Stimulated activated CD4-positive, alpha-beta T cell treated with anti-CD3 and anti-CD28 coated beads, Interleukin-4, amount 100 ng/mL, for 24 hours (primary cell): ENCODE measurements at places on chromosomes 3 and 15.

GRCh38 chr3:172640751-172641150, 70.1 kb downstream of the NCEH1 start:
- DNase-seq: no peak

GRCh38 chr3:119356646-119357045, 62.5 kb downstream of the ARHGAP31 start:
- no peak for DNase-seq

- no peak for DNase-seq
Observed at GRCh38 chr3:184842433-184842832, 30.5 kb downstream of the VPS8 start.

DNA sequence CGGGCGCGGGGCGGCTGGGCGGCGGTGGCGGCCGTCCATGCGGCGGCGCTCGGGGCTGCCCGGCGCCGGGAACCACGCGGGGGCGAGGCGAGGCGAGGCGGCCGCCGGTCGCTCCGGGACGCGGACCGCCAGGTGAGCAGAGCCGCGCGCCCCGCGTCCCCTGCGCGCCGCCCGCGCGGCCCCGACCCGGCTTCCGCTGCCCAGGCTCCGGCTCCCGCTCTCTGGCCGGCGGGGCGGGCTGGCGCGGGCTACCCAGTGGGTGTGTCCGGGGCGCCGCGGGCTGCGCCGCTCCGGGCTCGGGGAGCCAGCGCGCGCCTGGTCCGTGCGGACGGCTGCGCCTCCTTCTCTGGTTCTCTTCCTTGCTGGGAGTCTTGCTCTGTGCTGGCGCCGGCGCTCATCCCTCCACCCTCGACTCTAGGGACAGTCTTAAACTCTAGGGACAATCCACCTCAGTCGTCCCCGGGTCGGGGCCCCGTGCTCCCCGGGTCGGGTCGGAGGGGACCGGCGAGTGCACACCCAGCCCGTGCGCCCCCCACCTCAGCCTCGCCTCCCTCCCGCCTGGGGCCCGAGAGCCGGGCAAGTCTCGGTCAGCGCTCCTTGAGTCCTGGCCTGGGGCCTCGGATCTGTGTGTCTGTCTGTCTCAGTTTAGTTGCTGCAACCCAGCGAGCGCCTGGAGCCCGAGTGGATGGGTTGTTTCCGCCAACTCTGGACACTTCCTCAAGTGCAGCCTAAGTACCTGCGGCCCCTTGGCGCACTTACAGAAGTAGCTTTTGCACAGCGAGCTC, 488 bp downstream of the THSD4 start:
- no peak for DNase-seq

GRCh38 chr3:112333381-112334317, 693 bp downstream of the CD200 start:
- peak; percentile 14 for DNase-seq

GRCh38 chr3:118533676-118534075, 501.0 kb downstream of the IGSF11 start:
- no peak for DNase-seq

DNA sequence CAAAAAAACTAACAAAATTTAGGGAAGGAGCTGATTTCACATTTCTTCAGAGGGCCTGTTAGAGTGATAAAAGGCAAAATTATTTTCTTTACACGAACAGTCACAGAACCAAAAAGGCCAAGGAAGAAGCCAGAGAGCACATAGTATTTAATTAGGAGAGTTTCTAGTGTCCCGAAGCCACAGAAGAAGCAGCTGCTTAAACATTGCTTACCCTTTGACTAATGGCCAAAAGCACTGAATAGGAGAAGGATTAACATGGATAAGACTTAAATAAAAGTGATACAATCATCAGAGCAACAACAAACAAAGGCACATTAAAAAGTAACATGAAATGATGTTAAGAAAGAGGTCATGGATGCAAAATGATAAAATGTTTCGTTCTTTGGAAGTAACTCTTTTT, 98.6 kb downstream of the CHL1 start:
- no peak for DNase-seq

DNA sequence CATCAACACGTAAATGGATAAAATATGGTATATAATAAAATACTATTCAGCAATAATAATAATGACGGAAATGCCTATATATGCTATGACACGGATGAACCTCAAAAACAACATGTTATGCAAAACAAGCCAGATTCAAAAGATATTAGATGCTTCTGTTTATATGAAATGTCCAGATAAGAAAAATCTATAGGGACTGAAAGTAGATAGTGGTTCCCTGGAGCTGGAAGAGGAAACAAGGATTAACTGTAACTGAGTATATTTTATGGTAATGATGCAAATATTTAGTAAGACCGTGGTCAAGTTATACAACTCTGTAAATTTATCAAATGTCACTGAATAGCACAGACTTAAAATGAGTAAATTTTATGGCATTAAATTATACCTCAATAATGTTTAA, 25.8 kb upstream of the WDR49 start:
- DNase-seq: no peak

DNA sequence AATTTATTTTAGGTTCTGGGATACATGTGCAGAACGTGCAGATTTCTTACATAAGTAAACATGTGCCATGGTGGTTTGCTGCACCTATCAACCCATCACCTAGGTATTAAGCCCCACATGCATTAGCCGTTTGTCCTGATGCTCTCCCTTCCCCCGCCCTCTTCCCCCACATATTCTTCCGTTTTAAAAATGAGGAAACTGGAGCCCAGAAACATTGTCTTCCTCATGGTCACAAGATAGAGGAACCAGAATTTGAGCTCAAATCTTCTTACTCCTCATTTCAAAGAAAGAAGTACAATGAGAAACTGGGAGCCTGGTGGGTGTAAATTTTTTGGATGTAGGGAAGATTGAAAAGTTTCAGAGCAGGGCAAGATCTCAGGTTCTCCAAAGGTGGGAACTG, 56.1 kb upstream of the USP3 start:
- no peak for DNase-seq
